ENCODE measurements at places on chromosomes 12 and 14. TPM values are rescaled to one million over a fixed set of nuclear protein-coding genes. Genes with fewer than 3 reads are reported as not detected.

DNA sequence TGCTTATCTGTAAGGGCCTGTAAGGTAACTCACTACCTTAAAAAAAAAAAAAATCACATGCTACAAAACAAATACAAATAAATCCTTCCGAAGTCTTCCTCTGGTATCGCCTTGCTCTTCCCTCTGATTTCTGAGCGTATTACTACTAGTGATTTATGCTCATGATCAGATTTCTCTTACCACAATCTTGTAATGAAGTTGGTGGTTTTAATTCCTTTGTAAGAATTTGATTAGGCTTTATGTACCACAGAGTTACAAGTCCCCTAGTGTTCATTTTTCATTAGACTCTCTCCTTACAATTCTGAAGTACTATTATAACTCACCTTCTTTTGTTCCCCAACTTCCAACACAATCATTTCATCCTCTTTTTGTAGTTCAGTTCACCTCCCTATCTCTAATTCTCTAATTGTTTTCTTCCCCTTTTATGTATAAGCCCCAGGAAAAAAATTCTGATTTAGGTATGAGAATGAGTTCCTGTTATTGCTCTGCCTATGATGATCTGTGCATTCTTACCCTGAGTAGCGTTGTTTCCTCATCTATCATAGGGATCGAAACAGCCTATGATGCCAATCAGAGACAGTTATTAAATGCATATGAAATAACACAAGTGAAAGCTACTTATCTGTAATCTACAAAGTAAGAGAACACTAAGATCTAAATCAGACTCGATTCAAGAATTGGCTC lies 81.5 kb downstream of the EPS8 start:
- H3K27me3 ChIP-seq, result no peaks in the 10 kb centered on the region
- peak overlapping the region; percentile 9 for H3K27ac ChIP-seq
- peaks cover 62% of the 10 kb centered on the region for H3K4me1 ChIP-seq

DNA sequence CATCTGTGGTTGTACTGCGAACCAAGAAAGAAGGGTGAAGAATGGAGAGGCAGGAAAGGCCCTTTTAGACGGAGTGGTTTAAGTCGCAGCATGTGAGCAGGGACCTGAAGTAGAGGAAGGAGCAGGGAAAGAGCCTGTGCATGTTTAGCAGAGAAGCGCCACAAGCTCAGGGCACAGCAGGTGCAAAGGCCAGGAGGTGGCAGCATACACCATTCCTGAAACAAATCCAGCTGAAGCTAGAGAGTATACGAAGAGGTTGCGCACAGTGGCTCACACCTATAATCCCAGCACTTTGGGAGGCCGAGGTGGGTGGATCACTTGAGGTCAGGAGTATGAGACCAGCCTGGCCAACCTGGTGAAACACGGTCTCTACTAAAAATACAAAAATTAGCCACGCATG lies 49.9 kb downstream of the HELB start:
- no peaks in the 10 kb centered on the region for H3K27me3 ChIP-seq
- H3K4me1 ChIP-seq, result no peaks in the 10 kb centered on the region
- H3K27ac ChIP-seq, result no peak overlapping the region
- peak; percentile 19 for DNase-seq
- no peaks in the 10 kb centered on the region for H3K36me3 ChIP-seq
- no peak overlapping the region for H3K4me3 ChIP-seq

The CRACR2A gene
- total RNA-seq, result 18.4 TPM

The SMCO3 gene
- total RNA-seq, result not detected

DNA sequence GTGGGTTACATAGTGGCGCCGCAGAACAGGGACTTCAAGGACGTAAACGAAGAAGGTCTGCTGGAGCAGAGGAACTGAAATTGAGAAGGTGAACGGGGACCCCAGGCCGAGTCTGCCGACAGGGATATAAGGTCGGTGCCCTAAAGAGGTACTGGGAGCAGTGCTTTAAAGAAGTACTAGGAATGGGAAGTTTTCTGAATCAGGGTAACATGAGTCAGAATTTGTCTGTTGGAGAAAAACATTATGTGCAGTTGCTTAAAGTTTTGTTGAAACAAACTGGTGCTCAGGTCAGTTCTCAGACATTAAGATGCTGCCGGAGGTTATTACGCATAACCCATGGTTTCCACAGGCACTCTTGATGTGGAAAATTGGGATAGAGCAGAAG lies 14.8 kb upstream of the SLC10A1 start:
- H3K27ac ChIP-seq, result no peak overlapping the region
- no peaks in the 10 kb centered on the region for H3K4me1 ChIP-seq
- no peak for DNase-seq
- no peaks in the 10 kb centered on the region for H3K36me3 ChIP-seq
- peaks cover 27% of the 10 kb centered on the region for H3K27me3 ChIP-seq

GRCh38 chr12:127893895-127894609 lies 372.9 kb upstream of the TMEM132C start:
- no peaks in the 10 kb centered on the region for H3K27me3 ChIP-seq
- no peaks in the 10 kb centered on the region for H3K4me1 ChIP-seq
- no peak overlapping the region for H3K4me3 ChIP-seq
- no peak for DNase-seq

The DHRS2 gene
- total RNA-seq, result 10.0 TPM

DNA sequence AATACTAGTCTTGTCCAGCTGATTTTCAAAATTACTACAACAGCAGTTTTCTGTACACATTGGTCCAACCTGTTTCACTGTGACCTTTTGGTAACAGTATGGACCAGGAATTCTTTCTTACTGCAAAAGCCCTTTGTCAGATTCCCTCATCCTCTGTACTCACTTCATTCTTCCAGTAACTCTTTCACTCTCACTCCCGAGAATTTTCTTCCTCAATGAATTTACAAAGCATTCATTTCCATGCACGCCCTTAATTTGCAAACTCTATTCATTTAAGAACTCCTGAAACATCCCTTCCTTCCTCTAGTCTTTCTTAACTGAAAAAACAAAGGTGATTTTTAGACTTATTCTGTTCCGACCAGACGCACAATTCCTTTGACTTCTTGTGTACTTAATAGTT lies 238.2 kb downstream of the NELL2 start:
- no peaks in the 10 kb centered on the region for H3K36me3 ChIP-seq
- no peak for DNase-seq
- no peaks in the 10 kb centered on the region for H3K27me3 ChIP-seq
- no peak overlapping the region for H3K4me3 ChIP-seq
- H3K27ac ChIP-seq, result no peak overlapping the region
